ENCODE measurements at places on chromosomes 13 and 19. TPM values are rescaled to one million over a fixed set of nuclear protein-coding genes. Genes with fewer than 3 reads are reported as not detected.

Gene VSTM2B
- not detected for total RNA-seq

Gene LGALS14
- total RNA-seq: 0.37 TPM

Gene CRLF1
- not detected for total RNA-seq

Gene C19orf85
- not detected for total RNA-seq

Gene B3GLCT
- total RNA-seq: 4.8 TPM

Gene ZNF526
- total RNA-seq: 20.1 TPM

Gene TMPRSS9
- not detected for total RNA-seq

Gene CLIP3
- total RNA-seq: 3.8 TPM

Gene IZUMO2
- total RNA-seq: not detected

Gene ZGLP1
- total RNA-seq: 2.1 TPM

Gene GPR18
- total RNA-seq: 10.6 TPM

Gene CRB3
- not detected for total RNA-seq

Gene ATXN8OS
- total RNA-seq: not detected

Gene ZNF446
- total RNA-seq: 9.3 TPM

Gene IZUMO1
- total RNA-seq: not detected

Gene GAPDHS
- total RNA-seq: not detected

All from T-helper 1 cell treated with Interleukin-12 subunit alpha and Interleukin-12 subunit beta and Interleukin-4 antibody, amounts not matched to agents 30 ng/mL and 1 ng/mL, for 36 hours (primary cell).